ENCODE measurements at places on chromosomes 7 and 10.

- no peak for DNase-seq
Measured at GRCh38 chr10:79208251-79208983, 138.9 kb upstream of the PPIF start.

GRCh38 chr7:109699661-109700060, 1130.0 kb downstream of the DNAJB9 start:
- no peak for DNase-seq

GRCh38 chr10:91088300-91089140, 131.9 kb upstream of the PCGF5 start:
- DNase-seq: no peak

DNA sequence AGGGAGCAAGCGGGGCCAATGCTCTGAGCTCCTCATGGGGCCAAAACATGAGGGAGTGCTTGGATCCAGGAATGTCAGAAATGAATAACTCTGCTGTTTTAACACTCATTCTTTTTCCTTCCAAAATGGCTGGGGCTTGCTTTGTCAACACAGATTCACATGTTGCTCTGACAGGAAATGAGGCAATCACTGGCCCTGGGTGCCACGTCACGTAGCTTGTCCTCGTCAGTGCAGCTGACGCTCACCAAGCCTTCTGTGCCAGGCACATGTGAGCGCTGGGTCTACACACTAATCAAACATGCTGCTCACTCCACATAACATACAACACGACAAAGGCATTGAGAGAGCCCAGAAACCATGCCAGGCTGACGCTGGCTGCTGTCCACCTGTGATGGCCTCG, 198.9 kb downstream of the WDR37 start:
- no peak for DNase-seq

DNA sequence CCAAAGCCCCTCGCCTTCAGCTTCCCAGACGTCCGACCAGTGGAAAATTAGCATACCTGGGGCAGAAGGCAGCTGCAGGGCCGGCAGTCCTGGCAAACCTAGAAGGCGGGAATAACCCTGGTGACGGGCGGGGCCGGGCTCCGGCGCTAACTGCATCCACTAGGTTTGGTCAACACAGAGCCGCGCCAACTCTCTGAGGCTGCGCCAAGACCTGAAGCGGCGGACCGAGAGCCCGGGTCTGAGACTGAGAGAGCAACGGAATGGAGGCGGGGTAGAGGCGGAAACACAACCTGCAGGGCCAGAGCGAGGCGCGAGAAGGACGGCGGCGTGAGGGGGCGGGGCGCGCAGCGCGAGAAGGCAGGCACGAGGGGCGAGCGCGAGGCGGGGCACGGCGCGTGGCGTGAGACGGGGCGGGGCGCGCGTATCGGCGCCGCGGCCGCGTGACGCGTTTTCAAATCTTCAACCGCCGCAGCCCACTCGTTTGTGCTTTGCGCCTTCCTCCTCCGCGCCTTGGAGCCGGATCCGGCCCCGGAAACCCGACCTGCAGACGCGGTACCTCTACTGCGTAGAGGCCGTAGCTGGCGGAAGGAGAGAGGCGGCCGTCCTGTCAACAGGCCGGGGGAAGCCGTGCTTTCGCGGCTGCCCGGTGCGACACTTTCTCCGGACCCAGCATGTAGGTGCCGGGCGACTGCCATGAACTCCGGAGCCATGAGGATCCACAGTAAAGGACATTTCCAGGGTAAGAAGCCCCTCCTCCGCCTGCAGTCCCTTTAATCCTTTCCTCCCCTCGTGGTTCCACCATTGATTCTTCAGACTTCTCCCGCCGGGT, at the start of the genes DBF4 and SLC25A40:
DBF4 (plus strand) TSS at position 454 of the 829 bp plus-strand sequence; CDS start at position 694, 240 bp downstream.
SLC25A40 (minus strand) TSS at position 321 of the 829 bp plus-strand sequence. CDS start 17,633 bp downstream, outside the sequence.
- DNase-seq: peak; percentile 96

- DNase-seq: no peak
Measured at GRCh38 chr7:119026391-119026790, 801.9 kb downstream of the ANKRD7 start.

GRCh38 chr7:19405541-19405940, 260.3 kb upstream of the FERD3L start:
- no peak for DNase-seq

DNA sequence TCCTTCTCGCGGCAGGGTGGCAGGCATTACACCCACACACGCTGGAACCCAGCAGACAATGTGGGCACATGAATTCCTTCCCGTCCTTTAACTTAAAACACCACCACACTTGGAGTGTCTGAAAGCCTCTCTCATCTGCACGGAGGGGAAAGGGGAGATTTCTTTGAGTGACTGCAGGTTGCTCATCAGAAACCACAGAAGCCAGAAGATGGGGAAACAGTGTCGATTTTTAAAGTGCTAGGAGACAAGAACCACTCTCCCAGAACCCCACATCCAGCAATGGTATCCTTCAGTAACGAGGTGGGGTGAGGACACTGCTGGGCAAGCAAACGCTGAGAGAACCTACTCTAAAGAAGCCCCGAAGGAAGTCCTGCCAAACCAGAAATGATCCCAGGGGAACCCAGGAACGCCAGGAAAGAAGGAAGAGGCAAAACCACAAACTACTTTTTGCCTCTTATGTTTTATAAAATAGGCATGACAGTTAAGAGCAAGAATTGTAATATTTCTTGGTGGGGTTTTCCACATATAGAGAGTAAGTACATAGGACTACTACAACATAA, 254.3 kb downstream of the ELFN1 start:
- DNase-seq: no peak

GRCh38 chr7:48171202-48171601, at the start of gene ABCA13:
Gene ABCA13, plus strand, starts transcription at chr7:48171458. Its CDS starts 26 bp downstream, at chr7:48171484.
- no peak for DNase-seq

- DNase-seq: no peak
Measured at GRCh38 chr7:18958627-18959026, 158.8 kb downstream of the TWIST1 start.

DNA sequence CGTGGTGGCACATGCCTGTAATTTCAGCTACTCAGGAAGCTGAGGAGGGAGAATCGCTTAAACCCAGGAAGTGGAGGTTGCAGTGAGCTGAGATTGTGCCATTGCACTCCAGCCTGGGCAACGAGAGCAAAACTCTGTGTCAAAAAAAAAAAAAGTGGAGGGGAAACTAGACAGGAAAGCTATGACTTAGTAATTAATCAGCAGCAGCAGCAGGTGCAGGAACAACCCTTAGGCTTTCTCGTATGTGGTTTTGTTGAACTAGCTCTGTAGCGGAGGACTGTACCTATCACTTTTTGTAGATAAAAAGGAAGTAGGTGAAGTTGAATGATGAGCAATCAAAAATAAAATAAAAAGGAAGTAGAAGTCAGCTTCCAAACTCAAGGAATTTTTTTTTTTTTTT, 76.9 kb upstream of the KMT2C start:
- no peak for DNase-seq

- no peak for DNase-seq
Measured at GRCh38 chr10:24806262-24806661, 82.6 kb upstream of the ARHGAP21 start.

DNA sequence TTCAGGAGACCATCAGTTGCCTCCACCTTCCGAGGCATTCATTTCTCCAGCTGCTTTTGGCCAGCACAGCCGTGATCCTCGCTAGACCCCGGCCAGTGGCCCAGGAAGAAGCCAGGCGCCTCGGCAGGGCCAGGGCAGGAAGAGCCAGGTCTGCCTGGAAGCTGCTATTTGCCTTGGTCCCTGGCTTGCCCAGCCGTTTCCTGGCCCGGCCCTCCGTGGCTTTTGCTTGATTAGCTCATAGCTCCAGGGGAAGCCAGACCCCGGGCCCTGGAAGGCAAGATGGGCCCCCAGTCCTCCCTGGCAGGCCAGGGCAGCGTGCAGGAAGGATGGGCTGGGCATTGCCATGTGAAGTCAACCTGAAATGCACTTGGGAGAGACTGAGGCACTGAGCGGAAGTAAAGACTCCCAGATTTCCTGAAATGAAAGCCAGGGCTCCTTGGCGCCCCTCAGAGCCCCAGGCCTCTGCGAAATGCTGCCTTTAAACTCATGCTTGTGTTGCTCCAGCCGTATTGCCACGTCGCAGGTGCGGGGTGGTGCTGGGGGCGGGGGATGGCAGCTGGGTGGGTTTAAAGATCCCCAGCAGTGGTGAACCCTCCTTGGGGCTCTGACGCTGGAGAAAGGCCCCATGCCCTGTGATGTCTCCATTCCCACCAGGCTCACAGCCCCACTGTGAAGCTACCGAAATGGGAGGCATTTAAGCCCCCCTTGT, 160.6 kb downstream of the GRK5 start:
- no peak for DNase-seq

- no peak for DNase-seq
Measured at GRCh38 chr7:107035446-107035845, 9.1 kb upstream of the PRKAR2B start.

GRCh38 chr7:95144256-95144655, 180.1 kb downstream of the PON1 start:
- DNase-seq: no peak

DNA sequence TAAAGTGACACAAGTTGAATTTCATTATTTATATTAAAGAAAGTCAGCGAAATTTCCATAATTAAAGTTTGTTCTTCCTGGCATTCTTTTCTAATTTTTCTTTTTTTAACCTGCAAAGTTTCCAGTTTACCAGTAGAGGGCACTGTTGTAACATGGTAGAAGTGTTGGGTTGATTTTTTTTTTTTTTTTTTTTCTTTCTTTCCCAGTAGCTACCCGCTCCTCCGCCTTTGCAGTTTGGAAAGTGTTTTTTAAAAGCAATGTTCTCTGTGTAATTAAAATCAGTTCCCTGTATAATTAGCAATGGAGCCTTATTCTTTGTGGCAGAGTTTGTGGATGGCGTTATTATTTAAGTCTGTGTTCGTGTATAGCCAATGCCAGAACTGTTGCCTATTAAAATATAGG, 53.7 kb downstream of the TAF3 start:
- no peak for DNase-seq

DNA sequence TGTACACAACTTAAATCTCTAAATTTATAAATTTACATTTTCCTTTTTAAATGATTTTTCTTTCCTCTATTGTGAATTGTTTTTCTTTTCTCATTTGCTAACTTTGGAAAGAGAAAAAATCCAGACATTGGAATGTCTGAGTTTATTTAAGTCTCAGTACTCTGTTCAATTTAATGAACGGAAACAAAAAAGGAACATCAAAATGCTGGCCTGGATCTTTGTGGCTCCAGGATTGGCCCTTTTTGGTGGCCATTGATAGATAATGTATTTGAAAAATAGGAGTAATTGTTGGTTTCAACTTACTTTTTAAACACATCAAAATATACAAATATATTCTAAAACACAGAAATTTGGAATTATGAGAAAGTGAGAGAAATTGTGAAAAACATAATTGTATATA, 336.0 kb downstream of the SUGCT start:
- DNase-seq: no peak

DNA sequence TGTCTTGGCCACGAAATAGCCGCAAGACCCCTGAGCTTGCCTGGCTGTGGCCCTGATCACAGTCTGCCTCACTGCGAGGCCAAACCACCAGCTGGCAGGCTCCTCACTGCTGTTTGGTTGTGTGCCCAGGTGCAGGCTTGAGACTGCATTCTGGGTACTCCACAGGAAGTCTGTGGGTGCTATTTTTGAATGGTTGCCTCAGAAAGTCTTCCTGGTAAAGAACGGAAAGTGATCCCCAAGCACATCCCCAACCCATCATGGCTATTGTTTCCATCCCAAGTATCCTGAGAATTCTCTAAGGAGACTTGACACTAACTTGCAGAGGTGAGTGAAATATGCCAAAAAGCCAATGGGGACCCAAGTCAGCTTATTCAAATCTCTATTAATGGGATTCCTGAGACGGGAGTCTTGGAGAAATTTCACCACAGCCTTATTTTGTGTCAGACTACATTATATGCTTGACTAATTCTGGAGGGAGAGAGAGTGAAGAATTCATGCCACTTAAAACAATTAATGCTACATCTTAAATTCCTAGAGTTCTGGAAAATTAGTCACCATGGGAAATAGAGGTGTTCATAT, 170.9 kb downstream of the RAMP3 start:
- no peak for DNase-seq

GRCh38 chr10:30386801-30387588, 37.9 kb upstream of the MTPAP start:
- DNase-seq: no peak

DNA sequence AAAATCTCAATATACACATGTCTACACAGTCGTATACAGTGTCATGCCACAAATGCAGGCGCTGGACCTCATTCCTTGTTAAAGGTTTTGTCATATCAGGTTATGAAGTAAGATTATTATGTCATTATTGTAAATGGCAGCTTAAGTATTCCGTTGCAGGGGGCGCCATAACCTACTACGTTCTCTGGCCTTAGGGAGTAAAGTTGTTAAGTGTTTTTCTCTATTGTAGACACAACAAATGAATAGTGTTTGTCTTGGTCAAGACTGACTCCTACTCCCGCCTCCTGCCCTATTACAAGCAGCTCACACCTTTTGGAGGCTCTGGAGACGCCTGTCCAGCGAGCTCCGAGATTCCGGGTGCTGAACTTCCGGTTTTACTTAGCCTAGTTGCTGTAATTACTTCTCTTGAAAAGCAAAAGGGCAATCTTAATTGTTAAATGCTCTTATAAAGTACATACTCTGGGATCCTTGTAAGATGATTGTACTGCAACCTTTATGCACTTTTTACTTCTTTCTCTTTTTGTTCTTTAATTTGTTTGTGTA, 994 bp downstream of the GATAD1 start:
- peak; percentile 52 for DNase-seq

GRCh38 chr7:37346761-37347160, 101.9 kb downstream of the ELMO1 start:
- DNase-seq: no peak

- no peak for DNase-seq
Measured at GRCh38 chr10:69048103-69048502, 39.8 kb upstream of the SRGN start.

DNA sequence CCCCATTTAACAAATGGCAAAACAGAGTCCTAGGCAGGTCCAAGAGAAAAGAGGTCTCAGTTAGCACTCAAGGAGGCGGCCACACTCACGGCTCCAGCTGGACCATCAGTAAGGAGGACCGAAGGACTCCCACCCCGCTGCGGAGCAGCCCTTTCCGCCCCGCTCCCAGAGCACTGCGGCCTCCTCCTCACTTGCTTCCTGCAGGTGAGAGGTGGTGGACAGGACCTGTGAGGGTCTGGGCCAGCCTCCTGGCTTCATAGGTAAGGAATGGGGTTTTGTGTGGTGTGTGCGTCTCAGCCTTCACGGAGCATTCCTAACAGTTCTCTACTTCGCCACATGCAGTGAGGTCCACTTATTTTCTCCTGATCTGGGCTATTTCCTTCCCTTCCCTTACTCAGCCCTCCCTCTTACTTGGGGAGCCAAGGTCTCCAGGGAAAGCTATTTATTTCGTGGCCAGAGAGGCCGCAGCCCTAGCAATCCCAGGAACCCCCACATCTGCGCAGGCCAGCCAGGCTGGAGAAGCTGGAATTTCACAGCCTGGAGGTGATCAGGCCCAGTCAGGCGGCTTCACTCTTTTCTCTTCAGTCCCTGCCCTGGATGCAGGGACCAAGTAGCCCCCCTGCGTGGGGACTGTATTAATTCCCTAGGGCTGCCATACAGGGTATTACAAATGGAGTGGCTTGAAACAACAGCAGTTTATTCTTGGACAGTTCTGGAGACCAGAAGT, 45.9 kb downstream of the ZNF783 start:
- no peak for DNase-seq

DNA sequence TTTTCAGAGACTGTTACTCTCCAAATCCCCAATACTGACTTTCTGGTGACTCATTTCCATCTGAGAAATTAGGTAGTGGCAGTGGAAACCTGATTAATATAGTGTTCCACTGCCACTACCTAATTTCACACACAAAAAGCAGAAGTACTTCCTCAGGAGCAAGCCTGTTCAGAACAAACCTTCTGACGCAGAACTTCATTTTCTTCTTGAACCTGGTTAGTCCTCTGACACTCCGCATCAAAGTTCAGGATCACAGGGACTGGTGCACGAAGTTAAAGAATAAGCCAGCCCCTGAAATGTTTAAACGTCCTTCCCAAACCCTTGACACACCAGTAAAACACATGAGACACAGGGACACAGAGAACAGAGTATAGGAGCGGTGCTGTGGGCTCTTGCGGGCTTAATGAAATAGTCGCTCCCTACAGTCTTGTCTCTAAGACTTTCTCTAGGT, 4.4 kb downstream of the WDR91 start:
- DNase-seq: no peak
